Upper lobe of left lung (tissue), 6 donors: ENCODE measurements at places on chromosomes 7 and 10. TPM values are rescaled to one million over a fixed set of nuclear protein-coding genes. Genes with fewer than 3 reads are reported as not detected.

- H3K36me3 ChIP-seq: no peaks in the 10 kb centered on the region
- H3K4me3 ChIP-seq: no peak overlapping the region
- H3K27me3 ChIP-seq: no peaks in the 10 kb centered on the region
- H3K27ac ChIP-seq: no peak overlapping the region
- DNase-seq: no peak
- H3K4me1 ChIP-seq: no peaks in the 10 kb centered on the region
Measured at GRCh38 chr7:30531286-30531685, 26.7 kb upstream of the GGCT start.

- peaks cover 7% of the 10 kb centered on the region for H3K4me1 ChIP-seq
- no peaks in the 10 kb centered on the region for H3K27me3 ChIP-seq
- H3K36me3 ChIP-seq: no peaks in the 10 kb centered on the region
- no peak overlapping the region for H3K4me3 ChIP-seq
Measured at GRCh38 chr10:47405857-47406547, 21.9 kb upstream of the ZNF488 start.

GRCh38 chr7:28955356-28955717 lies 2.8 kb downstream of the TRIL start:
- H3K36me3 ChIP-seq: no peaks in the 10 kb centered on the region
- no peak overlapping the region for H3K4me3 ChIP-seq
- H3K4me1 ChIP-seq: peaks cover 44% of the 10 kb centered on the region
- DNase-seq: no peak
- peak overlapping the region; percentile 63 for H3K27ac ChIP-seq

- no peak overlapping the region for H3K27ac ChIP-seq
- no peak for DNase-seq
- H3K36me3 ChIP-seq: no peaks in the 10 kb centered on the region
- H3K4me3 ChIP-seq: no peak overlapping the region
Measured at GRCh38 chr7:134287916-134288659, 28.6 kb downstream of the SLC35B4 start.

GRCh38 chr10:85448716-85449115 lies 917.9 kb downstream of the GRID1 start:
- no peaks in the 10 kb centered on the region for H3K36me3 ChIP-seq
- no peak overlapping the region for H3K4me3 ChIP-seq
- no peak overlapping the region for H3K27ac ChIP-seq
- H3K4me1 ChIP-seq: no peaks in the 10 kb centered on the region
- no peaks in the 10 kb centered on the region for H3K27me3 ChIP-seq

DNA sequence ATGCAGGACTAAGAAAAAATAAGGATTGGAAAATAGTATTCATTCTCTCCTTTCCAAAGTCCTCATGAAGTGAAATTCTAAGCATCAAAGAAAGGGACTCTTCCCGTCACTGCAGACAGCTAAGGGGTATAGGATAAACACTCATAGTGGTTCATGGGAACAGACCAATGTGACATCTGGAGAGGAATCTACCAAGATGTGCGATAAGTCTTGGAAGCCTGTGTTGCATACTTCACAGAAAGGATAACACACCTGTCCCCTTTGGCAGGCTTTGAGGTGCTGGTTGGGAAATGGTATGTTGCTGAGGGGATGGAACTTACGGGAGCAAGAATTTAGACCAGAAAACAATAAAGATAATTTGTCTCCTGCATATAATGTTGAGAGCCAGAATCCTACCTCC lies 248.1 kb downstream of the ARHGAP21 start:
- H3K27me3 ChIP-seq: no peaks in the 10 kb centered on the region
- no peak for DNase-seq
- no peak overlapping the region for H3K4me3 ChIP-seq
- H3K36me3 ChIP-seq: peaks cover 11% of the 10 kb centered on the region

GRCh38 chr10:97534746-97535367 lies 36.1 kb downstream of the UBTD1 start:
- DNase-seq: peak; percentile 36
- no peaks in the 10 kb centered on the region for H3K36me3 ChIP-seq
- H3K4me3 ChIP-seq: no peak overlapping the region
- no peaks in the 10 kb centered on the region for H3K27me3 ChIP-seq

CRYGN gene
- total RNA-seq: not detected

C10orf53 gene
- not detected for total RNA-seq

CYP2C18 gene
- total RNA-seq: 0.30 TPM
